ENCODE measurements at places on chromosomes 16 and 17.

DNA sequence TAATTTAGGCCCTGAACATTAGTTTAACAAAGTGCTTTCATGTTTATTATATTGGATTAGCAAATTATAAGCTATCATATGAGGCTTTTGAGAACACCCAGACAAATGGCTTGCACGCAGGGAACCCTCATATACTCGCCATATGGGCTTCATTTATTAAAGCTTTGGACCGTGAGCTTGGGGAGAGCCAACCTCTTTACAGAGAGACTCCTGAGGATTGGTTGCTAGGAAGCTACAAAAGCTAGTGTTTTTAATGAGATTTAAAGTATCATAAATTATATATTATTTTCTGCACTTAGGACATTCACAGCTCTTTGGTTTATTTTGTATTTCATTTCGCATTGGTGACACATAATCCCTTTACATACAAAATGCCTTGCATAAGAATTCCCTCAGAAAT is 193.8 kb upstream of the TOX3 start:
- DNase-seq: no peak

GRCh38 chr16:10325783-10326543 is 59.9 kb upstream of the ATF7IP2 start:
- no peak for DNase-seq

GRCh38 chr17:16415031-16415924 is at the start of gene TRPV2:
Gene TRPV2 (plus strand): TSS chr17:16415571. CDS start chr17:16417669, 2,098 bp downstream.
- DNase-seq: no peak

- DNase-seq: no peak
These were observed 140.9 kb downstream of the UTP18 start for GRCh38 chr17:51401279-51401678.

GRCh38 chr16:19481296-19481695 is 40.6 kb downstream of the GDE1 start:
- no peak for DNase-seq

GRCh38 chr16:80034469-80034826 is 433.9 kb upstream of the MAF start:
- no peak for DNase-seq

- DNase-seq: no peak
These were observed 23.6 kb downstream of the RANBP10 start for GRCh38 chr16:67782567-67783352.

DNA sequence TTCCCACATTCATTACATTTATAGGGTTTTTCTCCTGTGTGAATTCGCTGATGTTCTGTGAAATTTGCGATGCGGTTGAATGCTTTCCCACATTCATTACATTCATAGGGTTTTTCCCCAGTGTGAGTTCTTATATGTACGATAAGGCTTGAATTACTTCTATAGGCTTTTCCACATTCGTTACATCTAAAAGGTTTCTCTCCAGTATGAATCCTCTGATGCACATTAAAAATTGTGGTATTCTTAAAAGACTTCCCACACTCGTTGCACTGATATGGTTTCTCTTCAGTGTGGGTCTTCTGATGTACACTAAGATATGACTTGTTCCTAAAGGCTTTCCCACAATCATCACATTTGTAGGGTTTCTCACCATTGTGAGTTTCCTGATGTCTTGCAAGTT is 30.4 kb downstream of the ZNF624 start:
- no peak for DNase-seq

DNA sequence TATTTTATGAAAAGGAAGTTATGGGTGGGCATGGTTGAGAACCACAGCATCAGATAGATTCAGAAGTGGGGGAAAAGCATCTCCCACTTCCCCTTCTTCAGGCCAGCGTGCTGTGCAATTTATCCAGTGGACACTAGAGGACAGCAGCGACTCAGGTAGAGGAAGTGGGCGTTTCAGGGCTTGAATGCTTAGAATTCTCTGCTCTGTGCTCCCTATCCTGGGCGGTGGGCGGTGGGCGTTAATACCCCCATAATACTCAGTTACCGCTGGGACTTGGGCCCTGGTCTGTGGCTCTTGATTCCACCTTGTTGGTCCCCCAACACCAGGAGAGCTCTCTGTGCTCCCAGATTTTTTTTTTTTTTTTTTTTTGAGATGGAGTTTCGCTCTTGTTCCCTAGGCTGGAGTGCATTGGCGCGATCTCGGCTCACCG is 3.7 kb upstream of the LYZL6 start:
- DNase-seq: peak; percentile 40

DNA sequence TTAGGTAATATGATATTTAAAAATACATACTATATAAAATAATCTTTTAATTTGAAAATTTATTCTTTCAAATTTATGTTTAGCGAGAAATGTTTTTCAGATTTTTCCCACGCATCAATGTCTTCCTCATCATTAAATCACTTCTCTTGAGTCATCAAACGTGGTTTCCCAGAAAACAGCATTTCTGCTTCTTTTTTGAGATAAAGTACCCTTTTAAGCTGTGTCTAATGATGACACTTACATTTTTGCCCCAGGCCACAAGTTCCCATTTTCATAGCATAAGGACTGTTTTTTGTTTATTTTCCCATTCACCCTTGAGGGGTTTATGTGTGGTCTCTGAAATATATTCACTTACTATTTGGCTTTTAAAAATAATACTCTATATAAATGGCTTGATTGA is 139.0 kb upstream of the HS3ST3A1 start:
- DNase-seq: no peak

GRCh38 chr16:69848637-69849545 is 86.8 kb downstream of the WWP2 start:
- no peak for DNase-seq

- no peak for DNase-seq
These were observed 20.6 kb upstream of the CA4 start for GRCh38 chr17:60129164-60129563.

DNA sequence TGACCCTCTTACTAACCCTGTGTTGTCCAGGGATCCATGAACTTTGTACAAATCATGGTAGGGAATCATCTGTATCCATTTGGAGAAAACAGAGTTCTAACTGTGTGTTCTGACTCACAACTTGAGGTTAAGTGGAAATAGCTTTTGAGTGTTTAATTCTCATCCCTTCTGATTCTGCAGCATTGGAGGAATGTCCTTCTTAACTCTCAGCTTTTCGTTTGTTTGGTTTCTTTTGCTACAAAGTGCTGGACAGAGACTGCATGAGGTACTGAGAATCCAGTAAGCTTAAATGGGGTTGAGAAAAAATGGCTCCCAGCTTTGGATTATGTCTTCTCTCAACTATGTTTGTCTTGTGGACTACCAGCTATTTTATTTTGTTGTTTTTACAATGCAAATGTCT is 352.1 kb upstream of the KIF2B start:
- DNase-seq: no peak

GRCh38 chr17:16342979-16343378 is 10.3 kb downstream of the CENPV start:
- DNase-seq: no peak

GRCh38 chr16:15682105-15682570 is 32.1 kb downstream of the NDE1 start:
- peak; percentile 12 for DNase-seq

DNA sequence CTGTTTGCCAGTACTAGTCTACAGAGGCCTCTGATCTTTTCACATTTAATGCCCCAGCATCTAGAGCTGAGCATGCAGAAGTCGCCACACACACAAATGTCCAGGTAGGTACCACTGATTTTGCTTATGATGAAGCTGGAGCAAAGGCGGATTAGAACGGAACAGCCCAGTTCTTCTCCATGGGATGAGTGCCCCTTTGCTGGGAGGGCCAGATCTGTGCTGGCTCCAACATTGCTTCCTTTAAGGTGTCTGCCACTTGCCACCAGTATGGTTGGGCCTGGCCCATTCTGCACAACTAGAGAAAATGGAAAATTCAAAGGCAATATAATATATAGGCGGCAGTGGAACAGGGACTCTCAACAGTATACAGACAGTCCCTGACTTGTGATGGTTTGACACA is 2.2 kb upstream of the MNT start:
- DNase-seq: no peak

- no peak for DNase-seq
These were observed 41.1 kb upstream of the CLEC18B start for GRCh38 chr16:74462361-74462760.

- DNase-seq: no peak
These were observed 678.1 kb upstream of the GOT2 start for GRCh38 chr16:59411961-59412841.
